Lower leg skin (tissue), 4 donors: ENCODE measurements at places on chromosomes 1 and 21.

DNA sequence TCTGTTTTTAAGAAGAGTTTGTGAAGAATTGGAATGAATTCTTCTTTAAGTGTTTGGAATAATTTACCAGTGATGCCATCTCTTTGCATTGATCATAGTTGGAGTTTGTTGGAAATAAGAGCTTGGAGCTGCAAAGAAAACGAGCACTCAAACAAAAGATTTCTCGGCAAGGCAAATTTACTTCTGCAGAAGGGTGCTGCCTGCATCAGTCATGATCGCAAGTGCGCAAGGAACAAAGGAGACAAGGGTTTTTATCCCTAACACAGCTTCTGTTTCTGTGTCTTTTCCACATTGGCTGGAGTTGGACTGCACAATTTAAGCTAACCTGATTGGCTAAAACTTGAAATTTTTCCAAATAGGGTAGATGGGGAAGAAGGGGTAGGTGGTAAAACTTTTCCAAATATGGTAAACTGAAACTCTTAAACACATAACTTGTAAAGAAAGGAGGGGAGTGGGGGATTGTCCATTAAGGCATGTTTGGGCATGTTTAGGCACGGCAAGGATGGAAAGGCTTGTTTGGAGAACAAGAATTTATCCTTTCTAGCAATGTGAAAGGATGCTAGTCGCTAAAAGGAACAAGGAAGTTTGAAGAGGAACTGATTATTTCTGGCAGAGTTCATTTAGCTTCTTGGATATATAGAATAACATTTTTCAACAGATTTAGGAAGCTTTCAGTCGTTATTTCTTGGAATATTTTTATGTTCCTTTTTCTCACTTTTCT, 3.5 kb upstream of the AADACL4 start:
- no peak for DNase-seq

DNA sequence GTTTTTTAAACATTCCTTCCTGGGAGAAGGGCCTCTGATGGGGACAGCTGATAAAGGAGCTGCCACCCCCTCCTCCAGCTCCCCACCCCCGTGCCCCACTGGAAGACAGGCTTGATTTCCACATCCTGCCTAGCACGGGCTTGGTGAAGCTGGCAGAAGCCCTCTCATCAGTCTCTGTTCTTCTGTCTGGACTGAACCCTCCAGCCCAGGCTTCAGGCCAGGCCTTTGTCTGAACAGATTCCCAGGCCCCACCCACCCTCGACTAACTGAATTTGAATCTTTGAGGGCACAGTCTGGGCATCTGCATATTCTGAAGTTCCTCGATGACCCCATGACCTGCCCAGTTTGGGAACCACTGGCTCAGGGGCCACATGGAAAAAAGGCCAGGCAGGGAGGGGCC, 75.3 kb downstream of the CD58 start:
- DNase-seq, result no peak

DNA sequence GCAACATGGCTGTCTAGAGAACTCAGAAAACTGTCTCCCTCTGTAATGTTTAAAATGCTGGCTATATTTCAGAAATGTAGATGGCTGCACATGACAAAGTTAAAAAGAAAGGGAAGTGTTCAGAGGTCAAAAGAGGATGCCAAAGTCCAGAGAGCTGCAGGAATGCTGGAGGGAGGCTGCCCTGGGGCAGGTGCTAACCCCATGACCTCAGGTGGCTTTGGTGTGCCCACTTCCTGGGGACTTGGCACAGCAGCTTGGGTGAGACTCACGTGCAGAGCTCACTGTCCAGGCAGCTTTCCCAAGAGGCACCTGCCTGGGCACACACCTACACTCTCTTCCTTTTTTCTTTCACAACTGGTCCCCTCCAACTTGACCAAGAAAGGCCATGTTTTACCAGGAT, 256.4 kb downstream of the KCNJ6 start:
- DNase-seq, result no peak

DNA sequence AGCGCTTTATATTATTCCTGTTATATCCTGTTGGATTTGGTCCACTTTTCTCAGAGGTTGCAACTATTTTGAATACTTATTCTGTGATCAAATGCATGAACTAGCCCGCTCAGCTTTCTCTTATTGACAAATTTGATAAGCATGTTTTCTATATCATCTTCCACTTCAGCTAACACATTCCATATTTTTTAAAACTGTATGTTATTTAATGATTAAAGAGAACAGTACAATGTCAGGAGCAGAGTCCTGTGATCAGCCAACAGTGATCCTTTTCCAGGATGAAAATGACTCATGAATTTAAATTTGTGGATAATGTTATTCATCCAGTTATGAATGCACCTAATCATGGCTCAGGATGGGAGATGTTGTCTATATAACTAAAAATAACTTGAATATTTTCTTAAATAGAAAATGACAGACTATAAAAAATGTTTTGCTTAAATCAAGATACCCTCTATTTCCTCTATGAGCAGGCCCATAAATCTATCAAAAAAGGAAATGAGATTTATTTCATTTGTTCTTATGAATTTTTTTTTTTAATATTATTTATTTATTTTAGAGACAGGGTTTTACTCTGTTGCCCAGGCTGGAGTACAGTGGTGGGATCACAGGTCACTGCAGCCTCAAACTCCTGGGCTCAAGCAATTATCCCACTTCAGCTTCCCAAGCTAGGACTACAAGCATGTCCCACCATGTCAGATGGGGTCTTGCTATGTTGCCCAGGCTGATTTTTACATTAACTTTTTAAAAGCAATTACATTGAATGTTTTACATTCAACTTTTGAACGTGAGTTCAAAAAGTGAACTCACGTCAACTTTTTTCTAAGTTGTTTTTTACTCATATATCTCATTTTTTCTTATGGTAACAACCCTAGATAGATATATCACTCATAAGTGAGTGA, 12.5 kb downstream of the BPNT1 start:
- DNase-seq, result no peak

DNA sequence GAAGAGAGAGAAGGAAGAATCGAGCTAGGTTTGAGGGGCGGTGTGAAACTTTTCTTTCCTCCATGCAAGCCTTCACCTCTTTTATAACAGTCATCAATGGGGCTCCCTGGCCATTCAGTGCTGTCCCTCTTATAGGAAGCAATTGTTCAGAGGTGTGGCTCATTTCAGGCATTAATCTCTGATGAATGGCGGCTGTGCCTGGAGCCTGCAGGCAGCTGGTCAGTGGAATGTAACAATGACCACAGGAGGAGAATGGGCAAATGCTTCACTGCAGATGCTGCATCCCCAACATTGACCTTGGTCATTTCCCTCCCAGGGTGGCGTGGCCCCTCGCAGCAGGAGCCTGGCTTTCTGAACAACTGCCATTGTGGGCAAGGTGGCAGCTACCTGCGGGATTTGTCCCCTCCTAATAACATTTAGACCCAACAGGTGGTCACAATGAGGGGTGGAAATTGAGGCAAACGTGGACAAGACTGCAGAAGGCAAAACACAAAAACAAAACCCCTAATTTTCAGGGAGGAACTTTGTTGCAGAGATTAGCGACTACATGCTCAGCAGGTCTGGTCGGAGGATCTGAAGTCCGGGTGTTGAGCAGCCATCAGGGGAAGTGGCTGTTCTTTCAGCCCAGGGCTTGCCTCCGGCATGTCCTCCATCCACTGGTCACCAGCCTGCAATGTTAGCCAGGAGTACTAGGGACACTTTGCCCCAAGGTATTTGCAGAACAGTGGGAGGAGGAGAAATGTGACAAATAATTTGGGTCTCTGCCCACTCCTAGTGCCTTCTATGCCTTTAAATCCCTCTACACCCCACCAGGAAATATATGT, 97.3 kb upstream of the PAXBP1 start:
- DNase-seq, result no peak

- no peak for DNase-seq
Observed at GRCh38 chr1:226915672-226915995, 24.5 kb upstream of the COQ8A start.

DNA sequence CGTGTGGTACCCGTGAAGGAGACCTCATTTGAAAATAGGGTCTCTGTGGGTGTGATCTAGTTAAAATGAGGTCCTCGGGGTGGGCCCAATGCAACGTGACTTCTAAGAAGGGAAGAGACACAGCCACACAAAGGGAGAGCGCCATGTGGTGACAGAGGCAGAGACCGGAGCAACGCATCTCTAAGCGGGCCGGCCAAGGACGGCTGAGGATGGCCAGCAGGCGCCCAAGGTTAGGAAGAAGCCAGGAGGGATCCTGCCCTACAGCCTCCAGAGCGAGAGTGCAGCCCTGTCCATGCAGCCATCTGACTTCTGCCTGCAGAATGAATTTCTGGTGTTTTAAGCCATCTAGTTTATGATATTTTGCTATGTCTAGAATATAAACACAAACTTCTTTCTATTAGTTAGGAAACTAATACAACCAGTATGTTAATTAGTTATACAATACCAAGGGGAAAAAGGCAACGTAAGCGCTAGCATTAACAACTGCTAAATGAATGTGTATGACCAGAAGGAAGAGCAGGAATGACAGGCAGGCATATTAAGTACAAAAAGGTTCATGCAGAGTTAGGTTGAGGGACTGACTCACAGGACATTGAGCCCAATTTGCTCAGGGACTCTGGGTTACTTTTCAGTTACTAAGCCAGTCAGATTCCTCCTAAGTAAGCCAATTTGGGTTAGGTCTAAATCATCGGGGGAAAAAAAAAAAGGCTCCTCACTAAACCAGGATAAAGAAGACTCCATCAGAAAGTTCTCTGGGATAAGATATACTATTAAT, 4.1 kb downstream of the CEP104 start:
- DNase-seq, result no peak

DNA sequence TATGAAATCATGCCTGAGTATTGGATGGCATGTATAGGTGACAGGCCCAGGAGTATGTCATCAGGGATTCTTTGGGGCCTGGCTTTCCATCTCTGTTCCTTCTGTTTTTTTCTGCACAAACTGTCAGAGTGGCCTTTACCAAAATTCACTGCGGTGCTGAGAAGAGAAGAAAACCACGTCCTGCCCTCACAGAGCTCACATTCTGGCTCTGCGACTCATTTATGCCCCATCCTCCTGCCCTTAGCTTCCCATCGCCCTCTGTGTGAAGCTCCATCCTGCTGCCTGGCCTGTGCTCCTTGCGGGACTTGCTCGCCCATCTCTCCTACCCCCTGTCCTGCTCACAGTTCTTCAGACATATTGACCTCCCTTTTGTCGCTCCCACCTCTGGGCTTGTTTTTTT, 73.4 kb downstream of the HUNK start:
- no peak for DNase-seq

DNA sequence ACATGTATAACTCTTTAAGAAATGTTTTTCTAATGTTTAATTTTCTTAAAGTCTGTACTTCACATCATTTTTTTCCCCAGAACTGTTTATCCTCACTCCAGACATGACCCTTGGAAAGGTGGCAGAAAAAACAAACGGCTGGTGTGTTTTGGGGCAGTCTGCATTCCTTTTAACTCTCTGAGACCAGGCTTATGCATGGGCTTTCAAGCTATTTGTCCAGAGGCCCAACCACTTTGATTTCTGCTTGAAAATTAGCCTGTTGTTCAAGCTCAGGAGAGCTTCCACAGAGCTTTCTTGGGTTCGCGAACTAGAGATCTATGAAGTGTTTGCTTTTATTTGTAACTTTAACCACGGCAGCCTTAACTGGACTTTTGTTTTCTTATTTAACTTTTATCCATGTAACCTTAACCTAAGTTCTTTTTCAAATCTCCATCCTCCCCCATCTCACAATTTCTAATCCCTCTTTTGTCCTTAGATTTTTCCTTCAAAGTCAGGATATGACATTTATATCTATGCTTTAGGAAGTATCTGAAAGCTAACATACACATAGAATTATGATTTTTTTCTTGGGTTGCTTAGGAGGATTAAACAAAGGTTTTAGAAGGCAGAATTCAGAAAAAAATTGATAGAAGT, 111.8 kb downstream of the FGGY start:
- no peak for DNase-seq

- no peak for DNase-seq
Observed at GRCh38 chr1:214455971-214456867, 95.2 kb downstream of the PTPN14 start.

- DNase-seq, result no peak
Observed at GRCh38 chr21:39972976-39973770, 105.9 kb downstream of the PCP4 start.

DNA sequence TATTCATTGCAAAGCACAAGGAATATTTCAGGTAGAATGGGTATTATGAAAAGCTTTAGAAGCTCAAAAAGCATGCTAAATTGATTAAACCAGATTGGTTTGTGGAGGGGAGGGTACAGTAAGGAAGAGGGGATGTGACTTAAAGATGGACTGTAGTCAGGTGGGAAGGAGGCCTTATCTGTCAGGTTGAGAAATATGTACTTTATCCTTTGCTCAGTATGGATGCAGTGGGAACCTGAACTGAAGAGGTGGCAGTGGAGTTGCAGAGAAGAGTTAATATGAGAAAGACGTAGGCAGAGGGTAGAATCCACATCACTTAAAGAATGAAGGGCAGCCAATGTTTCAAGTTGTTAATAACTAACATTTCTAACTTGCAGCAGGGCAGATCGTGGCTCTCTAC, 44.1 kb downstream of the SNX7 start:
- DNase-seq, result no peak
